Activated T-helper 17 cell treated with anti-CD3 and anti-CD28 coated beads, Interleukin-2, amount 50 U/mL, for 72 hours (primary cell): ENCODE measurements at places on chromosomes 2 and 18. TPM values are rescaled to one million over a fixed set of nuclear protein-coding genes. Genes with fewer than 3 reads are reported as not detected.

DNA sequence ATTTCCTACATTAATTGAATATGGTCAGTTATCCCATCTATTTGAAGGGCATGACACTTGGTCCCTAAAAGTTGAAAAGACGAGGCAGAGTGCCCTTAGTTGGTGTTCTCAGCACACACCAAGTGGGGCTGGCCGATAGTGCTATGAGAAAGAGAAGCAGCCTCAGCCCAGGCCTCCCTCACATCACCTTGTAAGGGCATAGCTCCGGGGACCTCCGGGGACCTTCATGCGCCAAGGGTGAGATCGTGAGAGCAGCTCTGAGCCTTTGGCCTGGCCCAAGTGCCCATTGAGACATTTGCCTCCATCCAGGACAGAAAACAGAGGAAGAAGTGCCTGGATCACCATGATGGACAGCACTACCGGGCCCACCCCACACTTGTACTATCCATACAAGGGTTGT, 244.3 kb upstream of the COPS8 start:
- no peak for ATAC-seq

DNA sequence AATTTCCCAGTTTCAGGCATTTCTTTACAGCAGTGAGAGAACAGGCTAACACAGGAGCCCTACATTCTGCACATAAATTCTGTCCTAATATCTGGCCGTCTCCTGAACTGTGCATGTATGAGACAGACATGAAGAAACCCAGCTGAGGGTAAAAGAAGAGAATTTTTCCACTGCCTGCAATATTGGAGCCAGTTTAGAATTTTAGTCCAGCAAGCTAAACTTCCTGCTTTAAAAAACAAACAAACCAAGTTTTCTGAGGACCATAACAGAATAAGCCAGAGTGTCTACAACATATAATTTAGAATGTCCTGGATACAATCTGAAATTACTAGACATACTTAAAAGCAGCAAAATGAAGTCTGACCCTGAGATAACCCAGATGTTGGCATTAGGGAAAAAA, 215.1 kb upstream of the KLHL29 start:
- ATAC-seq = no peak

GRCh38 chr2:218000136-218000535, 2.7 kb downstream of the TNS1 start:
- ATAC-seq = no peak

DNA sequence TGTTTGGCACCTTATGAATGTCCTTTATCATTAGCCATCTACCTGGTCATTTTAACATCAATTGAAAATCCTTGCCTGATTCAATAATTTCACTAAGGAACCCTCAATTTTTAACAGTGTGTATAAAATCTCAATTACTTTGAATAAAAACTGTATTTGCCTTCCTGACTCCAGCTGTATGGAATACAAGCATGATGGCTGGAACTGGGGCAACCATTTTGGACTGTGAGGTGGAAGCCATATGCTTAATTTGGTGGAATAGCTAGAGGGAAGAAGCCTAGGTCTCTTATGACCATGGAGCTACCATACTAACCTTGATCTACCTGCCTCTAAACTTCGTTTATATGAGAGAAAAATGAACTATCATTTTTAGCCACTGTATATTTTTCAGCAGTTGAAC, 12.5 kb upstream of the RTN4 start:
- no peak for ATAC-seq

DNA sequence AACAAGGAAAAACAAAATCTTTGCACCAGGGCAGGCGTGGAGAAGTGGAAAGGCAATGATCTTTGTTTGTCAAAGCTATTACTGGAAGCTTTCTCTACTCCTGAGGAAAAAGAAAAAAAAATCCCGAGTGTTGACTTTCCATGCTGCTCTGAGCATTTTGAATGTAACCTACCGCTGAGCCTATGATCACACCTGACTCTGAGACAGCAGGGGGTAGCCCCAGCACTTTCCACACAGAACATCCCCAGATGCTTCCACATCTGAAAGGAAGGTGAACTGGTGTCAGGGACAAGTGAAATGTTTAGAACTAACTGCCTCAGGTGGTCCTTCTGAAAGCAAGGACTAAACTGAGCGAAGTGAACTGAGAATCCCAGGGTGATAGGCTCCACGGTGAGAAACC, 1315.1 kb upstream of the DDX18 start:
- no peak for ATAC-seq

Gene CCDC74B
- total RNA-seq = 4.4 TPM

DNA sequence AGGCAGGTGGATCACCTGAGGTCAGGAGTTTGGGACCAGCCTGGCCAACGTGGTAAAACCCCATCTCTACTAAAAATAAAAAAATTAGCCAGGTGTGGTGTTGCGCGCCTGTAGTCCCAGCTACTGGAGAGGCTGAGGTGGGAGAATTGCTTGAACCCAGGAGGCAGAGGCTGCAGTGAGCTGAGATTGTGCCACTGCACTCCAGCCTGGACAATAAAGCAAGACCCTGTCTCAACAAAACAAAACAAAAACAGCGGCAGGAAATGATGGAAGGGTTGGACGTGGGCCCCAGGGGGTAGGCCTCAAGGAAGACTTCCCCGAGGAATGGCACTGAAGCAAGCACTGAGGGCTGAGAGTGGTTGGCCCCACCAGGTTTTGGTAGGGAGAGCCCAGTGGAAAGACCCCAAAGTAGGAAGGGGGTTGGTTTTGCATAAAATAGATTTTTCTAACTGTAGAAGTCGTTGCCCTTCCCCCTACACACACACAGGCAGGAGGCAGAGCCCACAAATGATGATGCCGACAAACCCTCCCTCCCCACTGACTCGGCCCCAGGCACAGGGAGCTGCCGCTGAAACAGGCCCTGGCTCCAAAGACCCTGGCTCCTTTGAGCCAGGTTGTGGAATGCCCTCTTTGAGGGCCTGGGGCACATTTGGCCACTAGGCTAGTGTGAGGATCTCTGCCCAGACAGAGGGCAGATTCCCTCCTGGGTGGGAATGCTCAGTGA, 104.8 kb downstream of the CABLES1 start:
- ATAC-seq = no peak

DNA sequence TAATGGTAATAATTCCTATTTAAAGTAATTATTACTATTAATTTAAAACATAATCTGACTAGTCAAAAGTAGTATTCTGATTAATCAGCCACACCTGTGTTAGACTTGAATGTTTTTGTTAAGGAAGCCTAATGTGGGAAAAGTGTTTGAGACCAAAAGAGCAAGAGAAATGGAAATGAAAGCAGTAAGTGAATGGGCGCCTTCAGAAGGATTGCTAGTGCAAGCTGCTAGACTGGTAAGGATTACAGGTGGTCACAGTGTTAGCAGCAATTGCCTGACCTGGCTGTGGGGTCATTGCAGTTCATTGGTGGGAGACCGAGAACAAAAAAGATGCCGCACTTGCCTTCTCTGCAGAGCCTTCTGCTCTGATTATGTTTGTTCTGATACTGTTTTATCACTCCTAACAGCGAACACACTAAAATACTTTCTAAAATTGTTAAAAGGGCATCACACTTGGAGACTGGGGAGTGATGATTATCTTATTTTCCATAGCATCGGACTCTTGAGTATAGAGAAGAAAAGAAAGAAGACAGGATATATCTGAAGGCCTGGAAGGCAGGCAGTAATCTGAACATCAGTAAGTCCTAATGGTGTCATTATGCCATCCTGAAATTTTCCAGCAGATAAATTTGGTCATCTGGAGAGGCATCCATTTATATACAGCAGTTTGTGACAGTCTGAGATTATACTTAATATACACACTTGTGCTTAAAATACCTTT, 5.8 kb downstream of the SOCS6 start:
- no peak for ATAC-seq

- ATAC-seq = peak; percentile 47
Measured at GRCh38 chr2:16729335-16729734, 63.7 kb upstream of the CYRIA start.

Gene SCN2A
- 0.05 TPM for total RNA-seq

GRCh38 chr2:50118905-50119702, 912.8 kb downstream of the NRXN1 start:
- no peak for ATAC-seq

GRCh38 chr2:74048843-74049519, 64.3 kb downstream of the TET3 start:
- no peak for ATAC-seq

Gene LRP1B
- total RNA-seq = not detected

Gene ZSWIM2
- not detected for total RNA-seq

GRCh38 chr18:59921384-59921891, 21.6 kb downstream of the PMAIP1 start:
- peak; percentile 87 for ATAC-seq

DNA sequence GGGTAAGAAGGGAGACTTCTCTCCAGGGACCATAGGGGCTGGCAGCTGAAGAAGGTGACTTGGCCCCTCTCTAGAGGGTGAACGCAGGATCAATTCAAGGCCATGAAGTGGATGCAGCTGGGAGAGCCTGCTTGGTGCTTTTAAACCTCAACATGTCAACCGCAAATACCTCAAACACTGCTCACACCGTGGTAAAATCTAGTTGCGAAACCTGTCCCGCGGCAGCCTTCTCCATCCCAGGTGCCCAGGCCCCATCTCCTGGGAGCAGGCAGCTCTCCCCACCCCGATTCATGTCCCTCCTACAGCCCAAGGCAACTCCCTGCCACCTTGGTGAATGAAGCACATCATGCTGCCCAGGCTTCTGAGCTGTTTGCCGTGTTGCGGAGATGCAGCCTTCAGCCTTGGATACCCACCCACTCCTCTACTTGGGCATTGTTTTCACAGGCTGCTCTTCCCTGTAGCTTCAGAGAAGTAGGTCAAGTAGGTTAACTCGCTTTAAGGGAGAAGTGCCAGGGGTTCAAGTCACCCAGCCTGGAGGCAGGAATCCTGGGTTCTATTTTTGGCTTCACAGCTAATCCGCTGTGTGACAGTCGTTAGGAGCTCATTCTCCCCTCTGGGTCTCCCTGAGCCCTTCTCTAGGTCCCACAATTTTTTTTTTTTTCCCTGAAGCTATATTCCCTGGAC, 6.2 kb upstream of the EFR3B start:
- no peak for ATAC-seq
